H7 (cell line): ENCODE measurements at places on chromosomes 1 and 21.
A peak's percentile ranks its signal among the peaks of the same experiment; 100 is the strongest.

DNA sequence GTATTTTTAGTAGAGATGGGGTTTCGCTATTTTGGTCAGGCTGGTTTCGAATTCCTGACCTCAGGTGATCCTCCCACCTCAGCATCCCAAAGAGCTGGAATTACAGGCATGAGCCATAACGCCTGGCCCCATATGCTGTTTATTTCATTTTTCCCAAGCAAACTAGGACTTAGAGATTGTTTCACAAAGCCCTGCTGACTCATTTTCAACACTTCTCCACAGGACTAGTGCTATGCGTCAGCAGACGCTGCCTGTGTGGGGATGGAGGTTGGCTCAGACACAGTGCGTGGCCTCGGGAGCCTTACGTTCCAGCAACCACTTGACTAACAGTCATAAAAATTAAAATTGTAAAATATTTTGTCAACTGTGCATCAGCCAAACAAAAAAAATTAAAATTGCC lies 22.7 kb downstream of the PKNOX1 start:
- DNase-seq, result no peak

GRCh38 chr1:41592451-41593125 lies 108.1 kb upstream of the EDN2 start:
- DNase-seq, result no peak

DNA sequence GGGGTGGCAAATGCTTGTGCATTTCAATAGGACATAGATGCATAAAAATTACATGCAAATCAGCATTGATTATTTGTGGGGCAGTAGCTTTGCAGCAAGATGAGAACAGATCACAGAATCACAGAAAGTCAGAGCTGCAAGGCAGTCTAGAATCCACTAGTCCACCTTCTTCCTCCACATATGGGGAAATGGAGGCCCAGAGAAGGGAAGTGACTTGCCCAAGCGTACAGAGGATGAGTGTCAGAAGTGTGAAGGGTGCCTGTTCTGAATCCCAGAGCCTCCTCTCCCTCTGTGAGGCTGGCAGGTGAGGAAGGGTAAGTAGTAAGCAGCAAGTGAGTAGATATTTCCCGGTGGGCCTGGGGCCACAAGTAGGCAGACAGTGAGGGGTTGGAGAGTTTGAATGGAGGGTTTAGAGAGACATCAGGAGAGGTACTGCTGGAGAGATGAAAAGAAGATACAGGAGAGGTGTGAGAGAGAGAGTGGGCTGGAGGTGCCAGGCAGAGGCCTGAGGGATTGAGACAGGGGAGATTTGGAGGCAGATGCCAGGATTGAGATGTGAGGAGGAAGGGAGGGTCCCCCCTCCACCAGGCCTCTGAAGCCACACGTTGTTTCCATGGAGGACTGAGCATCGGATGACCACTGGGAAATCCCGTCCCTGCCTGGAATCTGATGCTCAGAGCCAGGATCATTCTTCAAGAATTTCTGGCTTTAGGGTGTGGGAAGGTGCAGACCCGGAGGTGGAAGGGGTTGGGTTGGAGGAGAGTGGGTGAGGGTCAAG lies 4.8 kb upstream of the MYOG start:
- peak; percentile 11 for DNase-seq

GRCh38 chr1:11984576-11984975 lies 4.3 kb downstream of the MFN2 start:
- DNase-seq, result no peak

- no peak for DNase-seq
Measured at GRCh38 chr1:40628903-40629292, 36.6 kb downstream of the RIMS3 start.

GRCh38 chr1:201539561-201540431 lies 869 bp downstream of the NAV1 start:
- DNase-seq, result peak; percentile 79

GRCh38 chr1:212259693-212260480 lies 25.3 kb upstream of the PPP2R5A start:
- no peak for DNase-seq

DNA sequence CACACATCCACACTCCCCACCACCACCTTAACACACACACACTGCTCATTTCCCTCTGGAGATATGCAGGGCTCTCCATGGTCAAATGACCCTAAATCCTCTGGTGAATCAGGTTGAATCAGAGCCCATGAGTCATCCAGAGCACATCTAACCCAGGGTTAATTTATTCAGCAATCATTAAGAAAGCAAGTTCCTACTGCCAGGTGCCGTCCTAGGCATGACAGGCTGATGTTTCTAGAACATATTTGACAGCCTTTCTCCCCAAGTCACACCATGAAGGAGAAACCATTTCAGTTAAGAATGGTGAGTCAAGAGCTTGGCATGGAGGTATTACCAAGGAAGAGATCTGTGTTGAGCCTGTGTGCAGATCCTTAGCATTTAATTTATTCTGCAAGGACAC lies 194.3 kb upstream of the CAMK1G start:
- no peak for DNase-seq

DNA sequence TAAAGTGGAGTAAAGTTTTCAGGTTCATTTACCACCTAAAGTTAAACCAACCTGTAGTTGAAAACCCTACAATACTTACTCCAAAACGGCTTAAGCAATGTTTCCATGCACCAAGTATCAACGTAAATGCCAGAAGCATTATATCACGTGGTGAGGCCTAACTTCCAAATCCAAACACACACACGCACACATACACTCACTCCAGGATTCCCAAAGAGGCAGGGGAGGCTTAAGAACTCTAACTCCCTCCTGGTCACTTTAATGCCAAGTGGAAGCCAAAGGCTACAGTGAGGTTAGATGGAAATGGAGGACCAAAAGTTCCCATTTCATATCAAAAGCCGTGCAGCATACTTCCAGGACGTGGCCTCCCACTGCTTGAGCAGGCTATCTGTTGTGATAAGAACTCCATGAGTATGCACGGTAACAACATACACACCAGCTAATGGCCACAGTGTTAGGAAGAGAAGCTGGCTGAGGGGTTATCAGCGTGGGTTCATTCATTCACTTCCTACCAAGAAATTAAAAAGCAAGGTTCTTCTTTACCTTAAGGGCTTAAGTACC lies 224.1 kb downstream of the SLC45A1 start:
- DNase-seq, result no peak
